ENCODE measurements at places on chromosomes 2 and 18. TPM values are rescaled to one million over a fixed set of nuclear protein-coding genes. Genes with fewer than 3 reads are reported as not detected.

DNA sequence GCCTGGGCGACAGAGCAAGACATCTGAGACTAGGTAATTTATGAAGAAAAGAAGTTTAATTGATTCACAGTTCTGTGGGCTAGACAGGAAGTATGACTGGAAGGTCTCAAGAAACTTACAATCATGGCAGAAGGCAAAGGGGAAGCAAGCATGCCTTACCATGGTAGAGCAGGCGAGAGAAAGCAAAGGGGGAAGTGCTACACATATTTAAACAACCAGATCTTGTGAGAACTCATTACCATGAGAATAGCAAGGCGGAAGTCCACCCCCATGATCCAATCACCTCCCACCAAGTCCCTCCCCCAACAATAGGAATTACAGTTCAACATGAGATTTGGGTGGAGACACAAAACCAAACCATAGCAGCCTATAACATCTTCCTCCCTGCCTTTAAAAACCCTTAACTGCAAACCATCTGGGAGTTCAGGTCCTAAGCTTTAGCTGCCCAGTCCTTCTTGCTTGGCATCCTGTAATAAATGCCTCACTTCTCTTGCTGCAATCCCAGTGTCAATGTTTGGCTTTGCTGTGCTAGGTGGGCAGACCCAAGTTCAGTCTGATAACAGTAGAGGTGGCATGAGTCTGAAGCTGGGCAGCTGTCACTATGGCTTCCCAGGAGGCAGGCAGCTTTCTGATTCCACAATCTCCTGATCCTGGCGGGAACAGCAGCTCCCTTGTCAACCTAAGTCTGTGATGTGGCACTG is 11.2 kb upstream of the SP5 start:
- DNase-seq: peak; percentile 44

GRCh38 chr18:76532875-76533274 is 37.8 kb upstream of the ZNF516 start:
- DNase-seq: no peak

DNA sequence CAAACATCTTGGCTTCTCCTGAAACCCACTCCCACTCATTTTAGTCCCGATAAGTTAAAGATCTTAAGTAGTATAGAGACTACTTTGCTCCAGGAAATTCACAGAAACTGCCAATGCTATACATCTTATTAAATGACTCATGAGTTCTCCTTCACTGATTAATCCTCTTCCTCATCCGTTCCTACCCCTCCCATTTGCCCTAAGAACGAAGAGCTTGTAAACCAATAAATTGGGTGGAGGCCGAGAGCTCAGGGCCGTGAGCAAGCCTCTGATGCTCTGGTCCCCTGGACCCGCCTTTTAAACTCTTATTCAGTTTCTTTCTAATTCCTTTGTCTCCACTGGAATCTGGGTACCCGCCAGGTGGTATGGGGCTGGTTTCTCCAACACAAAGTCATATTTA is 68.6 kb downstream of the METTL8 start:
- peak; percentile 35 for DNase-seq

- DNase-seq: peak; percentile 86
These were observed 44.8 kb downstream of the SETBP1 start for GRCh38 chr18:44725300-44726058.

- peak; percentile 53 for DNase-seq
These were observed 7.8 kb upstream of the GIGYF2 start for GRCh38 chr2:232689152-232689910.

DNA sequence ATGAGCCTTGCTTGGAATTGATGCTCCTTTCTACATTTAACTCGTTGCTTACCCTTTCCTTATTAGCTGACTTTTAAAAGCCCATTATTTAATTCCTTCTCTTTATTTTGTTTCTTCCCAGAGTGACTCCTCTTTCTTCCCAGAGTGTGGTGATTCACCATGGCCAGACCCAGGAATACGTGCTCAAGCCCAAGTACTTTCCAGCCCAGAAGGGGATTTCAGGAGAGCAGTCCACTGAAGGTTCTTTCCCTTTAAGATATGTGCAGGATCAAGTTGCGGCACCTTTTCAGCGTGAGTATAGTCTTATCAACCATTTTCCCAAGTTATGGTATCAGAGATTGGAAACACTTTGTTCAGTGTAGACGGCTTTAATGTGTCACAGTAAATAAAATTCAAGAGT is 163.7 kb downstream of the LTBP1 start:
- no peak for DNase-seq

DNA sequence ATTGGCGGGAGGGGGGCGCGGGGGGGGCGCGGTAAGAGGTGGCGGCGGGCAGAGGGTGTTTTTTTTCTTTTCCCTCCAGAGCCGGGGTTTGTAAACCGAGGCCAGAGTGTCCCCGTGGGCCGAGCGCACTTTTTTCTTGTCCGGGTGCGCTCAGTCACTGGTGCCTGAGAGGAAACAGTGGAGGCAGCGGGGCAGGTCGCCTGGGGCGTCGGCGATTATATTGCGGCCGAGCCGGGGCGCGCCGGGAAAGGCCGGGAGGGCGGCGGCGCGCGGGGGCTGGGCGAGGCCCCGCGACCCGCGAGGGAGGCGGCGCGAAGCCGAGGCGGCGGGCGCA is 275 bp downstream of the HOXD8 start:
- no peak for DNase-seq

DNA sequence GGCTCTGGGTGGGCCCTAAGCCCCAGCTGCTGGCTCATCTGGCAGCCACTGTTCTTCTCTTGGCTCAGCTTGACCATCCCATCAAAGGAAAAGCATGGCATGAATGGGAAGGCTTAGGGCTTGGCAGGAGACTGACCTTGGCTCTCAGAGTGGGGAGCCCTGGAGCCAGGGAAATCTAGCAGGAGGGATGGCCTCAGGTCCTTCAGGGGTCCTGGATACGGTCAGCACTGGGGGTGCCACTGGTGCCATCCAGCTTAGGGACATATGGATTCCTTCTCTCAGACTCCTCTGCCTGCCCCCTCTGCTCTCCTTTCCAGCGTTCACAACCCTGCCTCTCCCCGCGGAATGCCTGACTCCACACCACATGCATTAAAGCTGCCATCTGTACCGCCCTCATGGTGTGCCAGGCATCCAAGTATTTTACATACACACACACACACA is 165.5 kb upstream of the HAAO start:
- no peak for DNase-seq

GRCh38 chr2:144650907-144651306 is 131.0 kb upstream of the ZEB2 start:
- DNase-seq: no peak

DNA sequence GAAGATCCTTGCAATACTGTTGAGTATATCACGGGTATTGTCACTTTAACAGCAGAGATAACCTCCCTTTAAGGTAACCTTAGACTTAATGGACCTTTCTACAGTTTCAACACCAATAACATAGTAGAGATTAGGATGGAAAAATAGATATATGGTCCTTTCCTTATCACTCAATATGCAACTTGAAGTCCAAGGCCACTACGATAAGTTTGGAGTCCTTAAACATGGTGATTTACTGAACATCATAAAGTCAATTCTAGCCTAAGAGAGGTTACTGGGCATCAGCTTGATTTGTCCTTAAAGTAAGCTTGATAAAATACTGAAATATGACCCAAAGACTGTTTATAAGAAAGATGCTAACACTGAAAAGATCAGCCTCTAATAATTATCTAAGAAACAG is 203.2 kb downstream of the STK39 start:
- DNase-seq: no peak

NT5C1B gene
- not detected for total RNA-seq

SNED1 gene
- total RNA-seq: 4.2 TPM

TUBB8B gene
- not detected for total RNA-seq

Data from renal cortical epithelial cell (primary cell).